ENCODE measurements at places on chromosomes 12 and 14. TPM values are rescaled to one million over a fixed set of nuclear protein-coding genes. Genes with fewer than 3 reads are reported as not detected.

DNA sequence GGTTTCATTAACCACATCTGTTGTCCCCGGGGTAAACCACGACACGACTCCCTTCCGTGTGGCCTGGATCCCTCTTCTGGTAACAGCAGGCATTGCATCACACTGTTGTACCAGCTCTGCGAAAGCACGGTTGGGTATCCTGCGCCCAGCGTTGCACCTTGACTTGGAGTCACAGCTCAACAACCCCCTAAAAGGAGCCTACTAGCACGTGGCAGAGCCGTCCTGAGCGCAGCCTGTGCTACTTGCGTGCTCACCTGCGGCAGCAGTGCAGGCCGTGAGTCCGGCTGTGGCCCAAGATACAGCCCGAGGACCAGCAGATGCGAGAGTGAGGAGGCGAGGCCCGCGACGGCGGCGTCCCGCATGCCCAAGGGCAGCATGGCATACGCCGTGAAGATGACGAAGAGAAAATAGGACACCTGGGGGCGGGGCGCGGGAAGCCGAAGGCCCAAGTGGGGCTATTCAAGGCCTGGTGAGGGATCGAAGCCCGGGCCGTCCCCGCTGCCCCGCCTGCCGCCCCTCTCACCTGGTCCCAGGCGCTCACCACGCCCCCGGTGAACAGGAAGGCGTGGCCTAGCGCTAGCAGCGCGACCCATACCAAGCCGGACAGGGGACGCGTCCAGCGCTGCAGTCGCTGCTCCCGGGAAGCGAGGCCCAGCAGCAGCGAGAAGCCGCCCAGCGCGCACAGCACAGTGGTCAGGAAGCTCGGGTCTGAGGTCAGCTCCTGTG is 2.4 kb downstream of the ADCY4 start:
- no peak for DNase-seq
- no peak overlapping the region for H3K27ac ChIP-seq
- H3K27me3 ChIP-seq: no peaks in the 10 kb centered on the region
- no peaks in the 10 kb centered on the region for H3K36me3 ChIP-seq
- peaks cover 12% of the 10 kb centered on the region for H3K4me1 ChIP-seq
- no peak overlapping the region for H3K4me3 ChIP-seq

The MCRS1 gene
- total RNA-seq: 91.9 TPM

DNA sequence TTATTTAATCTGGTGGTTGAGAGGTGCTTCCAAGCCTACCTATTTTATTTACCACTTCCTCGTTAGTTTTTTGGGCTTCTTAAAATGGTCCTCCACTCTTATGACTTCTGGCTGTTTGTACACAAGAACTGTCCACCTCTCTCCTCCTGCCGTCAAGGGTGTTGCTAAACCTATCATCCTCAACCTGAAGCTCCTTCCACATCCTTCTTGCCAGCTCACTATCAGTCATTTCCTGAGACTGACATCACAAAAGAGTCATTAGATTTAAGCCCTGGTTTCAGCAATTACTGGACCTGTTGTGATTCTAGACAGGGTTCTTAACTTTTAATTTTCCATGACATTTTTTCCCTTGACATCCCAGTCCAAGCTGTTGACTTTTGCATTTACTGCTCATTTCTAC is 91.9 kb downstream of the BICD1 start:
- no peak overlapping the region for H3K27ac ChIP-seq
- no peaks in the 10 kb centered on the region for H3K27me3 ChIP-seq
- no peaks in the 10 kb centered on the region for H3K36me3 ChIP-seq
- H3K4me1 ChIP-seq: no peaks in the 10 kb centered on the region
- H3K4me3 ChIP-seq: no peak overlapping the region

The C12orf54 gene
- total RNA-seq: not detected

Measured in HCT116 (cell line).